NCI-H748 treated with DMSO at 0.1 percent for 48 hours (cell line): ENCODE measurements at places on chromosomes 2 and 18.
A peak's percentile ranks its signal among the peaks of the same experiment; 100 is the strongest.

GRCh38 chr2:55962915-55963314, 39.3 kb upstream of the EFEMP1 start:
- DNase-seq: no peak

GRCh38 chr2:132547090-132547687, 122.8 kb downstream of the LYPD1 start:
- peak; percentile 28 for DNase-seq

DNA sequence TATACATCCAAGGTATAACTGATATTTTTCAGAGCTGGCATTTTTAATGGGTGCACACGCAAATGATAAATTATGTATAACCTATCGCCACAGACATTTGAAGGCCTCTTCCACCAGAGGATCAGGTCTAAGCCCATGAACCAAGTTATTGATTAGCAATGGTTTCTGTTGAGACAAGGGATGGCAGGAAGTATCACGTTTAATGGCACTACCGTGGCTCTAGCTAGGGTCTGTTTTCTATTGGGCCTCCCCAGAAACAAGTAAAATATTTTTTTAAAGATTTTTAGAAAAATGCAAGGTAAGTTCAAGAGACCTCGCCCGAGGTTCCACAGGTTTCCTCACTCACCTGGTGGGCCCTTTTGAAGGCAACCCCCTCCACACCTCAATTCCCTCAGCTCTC, 667 bp downstream of the GFPT1 start:
- DNase-seq: no peak

DNA sequence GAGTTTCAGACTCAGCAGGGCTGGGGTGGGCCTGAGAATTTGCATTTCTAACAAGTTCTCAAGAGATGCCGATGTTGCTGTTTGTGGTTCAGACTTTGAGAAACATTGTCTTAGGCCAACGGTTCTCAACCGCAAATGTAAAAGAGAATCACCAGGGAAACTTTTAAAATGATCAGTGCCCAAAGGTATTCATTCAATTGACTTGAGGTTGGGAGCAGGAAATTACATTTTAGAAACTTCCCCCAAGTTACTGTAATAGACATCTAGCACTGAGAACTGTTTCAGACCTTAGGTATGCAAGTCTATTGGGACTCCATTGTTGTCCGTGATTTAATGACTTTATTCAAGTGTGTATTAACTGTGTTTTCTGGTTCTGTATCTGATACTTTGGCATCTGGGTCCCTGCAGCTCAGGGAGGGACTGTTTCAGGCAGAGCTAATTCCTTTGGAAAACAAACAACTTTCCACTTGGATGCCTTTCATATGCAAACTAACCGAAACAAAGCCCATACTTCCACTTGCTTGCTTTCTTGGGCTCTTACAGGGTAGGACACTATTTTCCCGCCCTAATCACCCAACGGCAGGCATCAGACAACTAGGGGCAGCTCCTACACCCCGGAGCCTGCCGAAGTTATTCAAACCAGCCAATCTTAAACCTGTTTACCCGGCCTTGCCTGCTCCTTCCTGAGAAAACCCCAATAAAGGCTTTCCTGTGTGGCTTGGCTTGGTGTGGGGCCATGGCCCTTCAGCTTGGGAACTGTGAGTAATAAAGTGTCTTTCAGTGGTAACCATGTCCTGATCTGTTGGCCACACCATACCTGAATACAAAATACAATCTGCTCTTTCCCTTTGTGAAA, 97.6 kb downstream of the POLE4 start:
- no peak for DNase-seq

- no peak for DNase-seq
Measured at GRCh38 chr2:9779596-9780264, 63.5 kb upstream of the TAF1B start.

DNA sequence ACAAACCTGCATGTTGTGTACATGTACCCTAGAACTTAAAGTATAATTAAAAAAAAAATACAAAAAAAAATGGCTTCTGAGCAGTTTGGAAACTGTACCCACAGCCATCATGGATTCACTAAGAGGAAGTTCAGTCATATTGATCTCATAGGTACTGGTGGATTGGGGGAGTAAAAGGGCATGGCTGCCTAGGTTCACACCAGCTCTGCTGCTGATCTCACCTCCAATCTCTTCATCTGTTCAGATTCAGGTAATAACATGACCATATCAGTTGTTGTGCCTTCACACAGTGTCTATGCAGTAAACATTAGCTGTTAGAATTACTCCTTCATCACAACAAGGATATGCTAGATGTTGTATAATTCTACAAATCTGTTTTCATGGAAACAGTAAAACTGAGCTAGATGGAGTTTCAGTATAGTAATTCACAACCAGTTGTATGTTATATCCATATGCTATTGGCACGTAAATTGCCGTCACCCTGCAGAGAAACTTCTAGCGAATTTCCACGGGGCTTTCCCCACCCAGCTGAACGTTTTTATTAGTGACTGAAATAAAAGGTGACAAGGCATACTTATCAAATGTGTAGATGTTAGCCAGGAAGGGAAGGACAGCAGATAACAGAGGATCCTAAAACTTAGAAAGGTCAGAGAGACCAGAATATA, 59.3 kb upstream of the ITM2C start:
- DNase-seq: no peak

DNA sequence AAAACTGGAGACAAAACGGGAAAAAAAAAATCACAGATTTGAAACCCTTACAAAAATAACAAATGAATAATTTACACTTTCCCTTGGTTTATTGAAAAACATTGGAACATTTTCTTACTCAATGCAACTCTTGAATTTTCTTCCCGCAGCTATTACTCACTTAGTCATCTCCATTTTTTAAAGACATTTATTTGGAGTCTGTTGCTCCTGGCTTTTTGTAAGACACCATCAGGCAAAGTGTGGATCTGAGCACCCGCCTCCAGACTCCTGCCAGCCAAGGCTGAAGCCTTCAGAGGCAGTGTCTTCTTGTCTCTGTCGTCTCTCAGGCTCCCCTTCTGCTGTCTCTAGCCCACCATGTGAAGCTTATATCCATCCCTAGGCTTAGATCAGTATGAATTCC, 46.2 kb downstream of the TRIB2 start:
- DNase-seq: no peak

DNA sequence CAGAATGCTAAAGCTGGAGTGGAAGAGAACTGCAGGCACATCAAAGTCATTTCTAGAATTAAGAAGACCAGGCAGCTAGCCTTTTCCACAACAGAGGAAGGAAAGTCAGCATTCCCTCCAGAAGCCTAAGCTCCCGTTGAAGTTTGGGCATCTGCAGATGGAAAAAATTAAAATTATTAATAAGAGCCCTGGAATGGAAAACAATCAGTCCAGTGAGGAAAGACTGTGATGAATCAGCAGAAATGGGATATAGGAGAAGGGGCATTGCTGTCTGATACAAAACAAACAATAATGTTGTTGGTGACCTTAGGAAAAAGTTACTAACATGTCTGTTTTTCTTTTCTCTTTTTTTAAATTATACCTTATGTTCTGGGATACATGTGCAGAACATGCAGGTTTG, 450.7 kb upstream of the SLC14A2 start:
- DNase-seq: no peak

- no peak for DNase-seq
Measured at GRCh38 chr2:28981620-28982376, 700 bp downstream of the TOGARAM2 start.

DNA sequence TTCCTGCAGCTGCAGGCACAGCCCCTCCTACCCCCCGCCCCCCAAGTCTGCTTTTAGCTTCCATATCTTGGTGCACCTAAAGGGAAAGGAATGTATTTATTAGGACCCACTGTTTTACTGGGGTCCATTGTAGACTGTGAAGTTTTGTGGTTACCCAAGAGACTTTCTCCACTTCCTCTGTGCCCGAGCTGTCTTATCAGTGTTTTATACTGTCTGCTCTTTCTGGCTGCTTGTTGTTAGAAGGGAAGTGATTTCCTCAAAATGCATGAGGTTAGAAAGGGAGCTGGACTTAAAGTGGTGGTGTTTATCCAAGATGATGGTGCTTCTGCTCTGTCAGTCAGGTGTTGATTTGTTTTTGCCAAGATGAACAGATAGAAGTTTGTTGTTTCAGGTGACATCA, 85.0 kb downstream of the PTH2R start:
- DNase-seq: no peak

DNA sequence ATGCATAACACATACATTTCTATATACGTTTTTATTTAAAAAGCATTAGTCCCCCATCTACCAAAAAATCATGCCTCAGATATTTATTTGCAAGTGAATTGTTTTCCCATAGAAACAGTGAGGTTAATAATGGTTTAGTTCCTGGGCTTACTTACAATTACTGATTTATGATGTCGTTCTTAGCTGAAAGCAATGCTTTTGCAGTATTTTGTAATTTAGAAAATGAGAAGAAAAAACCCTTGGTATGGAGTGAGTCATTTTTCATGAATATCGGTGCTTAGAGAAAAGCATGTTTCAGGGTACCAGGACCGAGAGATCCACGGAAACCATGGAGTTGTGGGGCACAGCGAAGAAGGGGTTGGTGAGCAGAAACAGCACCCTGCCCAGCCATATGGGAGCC, 12.0 kb upstream of the CDK15 start:
- DNase-seq: no peak

- DNase-seq: no peak
Measured at GRCh38 chr2:80971-81736, 34.8 kb upstream of the FAM110C start.

GRCh38 chr18:80187956-80188642, 59.2 kb downstream of the PARD6G start:
- DNase-seq: no peak

DNA sequence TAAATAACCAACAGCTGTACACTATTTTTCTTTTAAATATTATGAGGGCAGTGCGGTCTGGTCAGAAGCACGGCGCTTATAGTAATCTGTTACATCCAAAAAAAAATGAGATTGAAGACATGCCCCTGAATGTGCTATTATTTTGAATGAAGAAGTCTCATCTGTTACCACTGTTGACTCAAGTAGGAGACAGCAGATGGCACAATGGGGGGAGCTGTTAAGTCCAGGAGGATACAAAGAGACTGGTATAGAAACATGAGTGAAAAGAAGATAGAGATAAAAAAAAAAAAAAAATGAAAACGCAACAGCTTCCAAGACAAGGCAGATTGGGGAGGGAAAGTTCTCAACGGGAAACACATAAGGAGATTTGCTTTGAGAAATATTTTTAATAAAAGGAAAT, 425.5 kb upstream of the PKDCC start:
- peak; percentile 52 for DNase-seq

DNA sequence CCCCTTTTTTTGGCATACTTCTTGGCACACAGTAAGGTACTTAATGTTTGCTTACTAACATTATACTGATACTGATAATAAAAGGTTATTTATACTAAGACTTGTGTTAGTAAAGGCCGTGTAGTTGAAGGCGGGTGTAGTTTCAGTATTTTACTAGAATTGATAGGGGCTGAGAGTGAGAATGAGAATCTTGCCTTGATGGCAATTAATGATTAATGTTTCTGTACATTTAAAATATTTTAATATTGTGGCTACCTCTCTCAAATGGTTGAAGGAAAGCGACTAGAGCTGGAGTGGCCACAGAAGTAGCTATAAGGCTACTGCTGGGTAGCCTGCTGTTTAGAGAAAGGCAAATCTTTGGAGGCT, 29.3 kb downstream of the PELI1 start:
- no peak for DNase-seq

GRCh38 chr18:923144-923866, 18.6 kb downstream of the ADCYAP1 start:
- DNase-seq: peak; percentile 81

DNA sequence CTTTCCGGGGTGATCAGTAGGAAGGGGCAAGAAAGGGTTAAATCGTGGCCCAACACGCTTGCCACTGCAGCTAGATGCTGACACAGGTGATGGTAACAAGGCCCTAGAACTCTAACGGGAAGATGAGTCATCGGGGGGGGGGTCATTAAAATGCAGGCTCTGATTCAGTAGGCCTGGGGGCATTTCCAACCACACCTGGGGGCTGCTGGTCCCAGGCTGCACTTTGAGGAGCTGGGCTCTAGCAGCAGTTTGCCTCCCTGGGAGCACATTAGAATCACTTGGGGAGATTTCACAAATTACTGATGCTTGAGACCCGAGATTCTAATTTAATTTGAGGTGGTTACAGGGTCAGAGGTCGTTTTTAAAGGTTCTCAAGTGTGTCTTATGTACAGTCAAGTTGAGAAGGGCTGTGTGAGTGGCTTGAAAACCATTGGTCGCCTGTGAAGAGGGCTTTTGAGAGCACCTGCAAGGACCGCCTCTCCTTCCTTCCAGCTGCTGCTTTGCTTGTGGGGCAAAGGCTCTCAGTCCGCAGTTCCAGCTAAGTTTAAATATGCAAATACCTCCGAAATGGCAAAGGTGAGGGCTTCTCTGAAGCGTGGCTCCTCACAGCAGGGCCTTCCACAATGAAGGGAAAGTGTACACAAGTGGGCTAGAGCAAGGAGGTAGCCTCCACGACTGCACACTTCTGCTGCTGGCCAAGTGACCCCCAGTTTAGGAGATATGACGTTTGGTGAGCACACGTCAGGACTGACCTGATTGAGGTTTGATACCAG, 128.0 kb upstream of the MSH6 start:
- no peak for DNase-seq

GRCh38 chr2:126896471-126896870, 2.2 kb upstream of the TEX51 start:
- DNase-seq: no peak

DNA sequence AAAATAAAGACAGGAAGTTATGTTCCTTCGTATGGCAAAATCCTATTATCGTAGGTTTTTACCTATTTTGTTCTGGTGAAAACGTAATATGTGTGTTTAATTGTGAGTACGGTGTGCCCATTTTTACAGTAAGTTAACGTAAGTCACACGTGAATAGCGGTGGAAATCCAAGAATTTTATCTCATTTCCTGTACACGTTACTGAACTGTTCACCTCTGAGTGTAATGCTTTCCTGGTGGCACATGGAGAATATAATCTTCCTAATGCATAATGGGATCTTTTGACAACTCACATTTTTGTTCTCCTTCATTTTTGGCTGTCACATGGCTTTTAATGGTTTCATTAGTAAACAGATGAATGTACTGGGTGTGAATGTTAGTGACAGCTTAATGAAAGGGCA, 28.2 kb downstream of the BCL2L11 start:
- no peak for DNase-seq

GRCh38 chr18:7447318-7448028, 119.6 kb upstream of the PTPRM start:
- no peak for DNase-seq

GRCh38 chr2:65443509-65444186, 11.2 kb upstream of the SPRED2 start:
- no peak for DNase-seq

DNA sequence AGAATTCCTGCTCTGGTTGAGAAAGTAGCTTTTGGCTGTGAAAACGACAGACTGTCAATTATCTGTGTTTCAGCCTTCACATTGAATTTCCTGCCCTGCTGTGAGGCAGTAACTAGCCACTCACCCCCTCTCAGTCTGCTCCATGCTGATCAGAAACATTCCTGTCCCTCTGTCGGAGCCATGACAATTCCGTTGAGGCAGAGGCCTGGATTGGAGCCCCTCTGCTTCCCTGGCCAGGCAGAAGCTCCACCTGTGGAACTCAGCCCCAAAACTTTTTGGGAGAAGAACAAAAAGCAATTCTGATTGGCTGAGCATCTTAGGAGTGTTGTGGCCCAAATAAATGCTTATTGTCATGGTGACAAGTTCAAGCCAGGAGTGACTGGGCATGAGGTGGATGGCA, 60.0 kb downstream of the APOB start:
- DNase-seq: no peak
